T follicular helper cell (primary cell): ENCODE measurements at places on chromosomes 6 and 20.

GRCh38 chr6:96934087-96934486 is 9.6 kb downstream of the KLHL32 start:
- no peak for DNase-seq

DNA sequence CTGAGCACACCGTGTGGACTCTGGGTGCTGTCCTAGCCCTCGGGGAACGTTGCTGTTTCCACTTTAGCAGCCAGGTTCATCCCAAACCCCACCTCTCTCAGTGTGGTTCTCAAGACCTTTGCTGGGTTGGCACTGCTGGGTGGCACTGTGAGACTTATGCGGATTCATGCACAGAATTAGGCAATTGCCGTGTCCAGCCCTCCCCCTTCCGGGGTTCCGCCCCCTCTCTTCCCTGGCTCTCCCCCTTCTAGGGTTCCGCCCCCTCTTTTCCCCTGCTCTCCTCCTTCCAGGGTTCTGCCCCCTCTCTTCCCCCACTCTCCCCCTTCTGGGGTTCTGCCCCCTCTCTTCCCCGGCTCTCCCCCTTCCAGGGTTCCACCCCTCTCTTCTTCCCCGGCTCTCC is 39.8 kb upstream of the SLCO4A1 start:
- DNase-seq: no peak

DNA sequence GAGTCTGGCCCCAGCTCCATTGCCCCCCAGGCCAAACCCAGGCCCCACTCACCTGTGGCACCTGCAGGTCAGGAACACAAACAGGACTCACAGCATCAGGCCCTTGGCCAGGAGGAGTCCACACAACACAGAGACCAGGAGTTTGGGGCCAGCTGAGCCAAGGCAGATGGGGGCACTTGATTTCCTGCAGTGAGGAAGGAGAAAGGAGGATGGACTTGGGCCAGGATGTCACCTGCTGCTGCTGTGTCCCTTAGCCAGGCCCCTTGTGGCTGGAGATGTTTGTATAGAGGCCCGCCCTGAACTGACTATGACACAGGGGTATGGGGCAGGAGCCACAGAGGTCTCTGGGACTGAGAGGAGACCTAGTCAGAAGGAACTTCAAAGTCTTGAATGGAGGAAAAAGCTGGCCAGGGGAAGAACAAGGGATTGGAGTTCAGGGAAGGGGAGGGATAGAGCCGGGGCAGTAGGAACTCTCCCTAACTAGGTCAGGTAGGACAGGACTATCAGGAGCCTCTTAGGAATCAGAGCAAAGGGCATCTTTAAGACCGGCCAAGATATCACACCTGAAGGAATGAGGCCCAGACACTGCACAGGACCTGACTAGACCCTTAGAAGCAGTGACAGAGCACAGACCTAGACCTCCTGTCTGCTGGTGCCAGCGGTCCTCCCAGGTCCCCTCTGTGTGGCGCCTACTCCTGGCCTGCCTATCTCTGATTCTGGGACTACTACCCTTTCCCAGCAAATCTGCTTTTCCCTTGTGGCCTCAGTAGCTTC is 8.8 kb upstream of the TREML2 start:
- no peak for DNase-seq

- no peak for DNase-seq
These were observed 98.8 kb downstream of the LAMA2 start for GRCh38 chr6:128981716-128982115.

GRCh38 chr6:133689863-133690262 is 199.1 kb upstream of the TCF21 start:
- DNase-seq: no peak

DNA sequence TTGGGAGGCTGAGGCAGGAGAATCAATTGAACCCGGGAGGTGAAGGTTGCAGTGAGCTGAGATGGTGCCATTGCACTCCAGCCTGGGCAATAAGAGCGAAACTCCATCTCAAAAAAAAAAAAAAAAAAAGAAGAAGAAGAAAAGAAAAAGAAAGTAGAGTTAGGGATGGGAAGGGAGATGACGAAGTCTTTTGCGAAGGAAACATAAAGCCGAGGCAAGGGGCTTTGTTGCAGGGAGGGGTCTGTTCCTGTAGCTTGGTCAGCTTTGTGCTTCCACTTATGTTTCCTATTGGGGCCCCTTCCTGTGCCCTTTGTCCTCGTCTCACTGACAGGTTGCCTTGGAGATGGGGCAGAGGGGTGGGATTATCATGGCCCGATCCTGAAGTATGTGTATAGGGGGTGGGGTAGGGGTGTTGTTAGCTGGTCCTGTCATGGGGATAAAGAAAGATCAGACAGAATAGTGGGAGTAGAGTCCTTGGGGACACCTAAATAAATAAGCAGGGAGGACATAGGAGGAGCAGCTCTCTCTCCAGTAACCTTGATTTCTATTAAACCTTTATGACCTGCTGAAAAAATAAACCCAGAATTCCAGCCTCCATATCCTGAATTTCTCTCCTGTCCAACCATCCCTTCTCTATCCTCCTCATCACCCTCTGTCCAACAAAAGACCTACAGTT is 1.1 kb upstream of the CLIC1 start:
- no peak for DNase-seq
